ENCODE measurements at places on chromosomes 1 and 21.

- DNase-seq, result no peak
These were observed 15.4 kb downstream of the SLX9 start for GRCh38 chr21:44955141-44955797.

DNA sequence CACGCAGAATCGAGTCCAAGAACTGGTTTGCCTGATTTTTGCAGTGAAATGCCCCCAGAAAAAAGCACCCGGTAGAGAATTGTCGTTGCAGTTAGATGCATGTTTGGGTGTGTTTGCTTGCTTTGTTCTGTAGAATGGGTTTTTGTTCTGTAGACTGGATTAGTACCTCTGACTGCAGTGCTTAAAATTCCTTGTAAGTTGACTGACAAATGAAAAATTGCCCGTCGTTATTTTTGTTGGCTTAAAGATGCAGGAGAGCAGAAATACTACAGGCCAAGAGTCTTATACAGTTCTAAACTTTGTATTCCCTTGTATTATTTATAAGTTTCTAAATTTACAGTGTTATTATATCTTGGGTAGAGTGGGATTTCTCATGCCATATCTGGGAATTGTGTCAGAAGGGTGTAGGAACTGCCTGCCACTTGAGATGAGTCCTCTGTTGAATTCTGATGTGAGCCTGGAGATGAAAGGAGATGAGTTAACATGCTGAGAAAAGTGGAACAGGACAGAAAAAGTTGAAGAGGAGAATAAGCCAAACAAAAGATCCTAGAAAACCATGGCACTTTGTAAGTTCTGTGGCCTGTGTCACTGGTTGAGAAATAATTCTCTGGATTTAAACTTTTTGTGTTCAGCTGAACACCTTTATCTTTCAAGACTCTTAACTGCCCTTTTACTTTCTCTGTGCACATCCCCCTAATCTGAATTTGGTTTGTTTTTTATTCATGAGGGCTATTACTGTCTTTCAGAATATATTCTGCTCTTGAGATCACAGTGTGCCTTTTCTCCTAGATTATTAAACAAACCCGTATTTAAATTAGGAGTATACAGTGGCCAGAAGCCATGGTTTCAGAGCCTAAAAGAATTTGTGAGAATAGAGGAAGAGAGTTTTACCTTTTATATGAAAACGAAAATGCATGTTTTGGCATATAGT, 1.4 kb downstream of the DESI2 start:
- no peak for DNase-seq

- DNase-seq, result no peak
These were observed 11.5 kb downstream of the USP1 start for GRCh38 chr1:62448221-62448933.

DNA sequence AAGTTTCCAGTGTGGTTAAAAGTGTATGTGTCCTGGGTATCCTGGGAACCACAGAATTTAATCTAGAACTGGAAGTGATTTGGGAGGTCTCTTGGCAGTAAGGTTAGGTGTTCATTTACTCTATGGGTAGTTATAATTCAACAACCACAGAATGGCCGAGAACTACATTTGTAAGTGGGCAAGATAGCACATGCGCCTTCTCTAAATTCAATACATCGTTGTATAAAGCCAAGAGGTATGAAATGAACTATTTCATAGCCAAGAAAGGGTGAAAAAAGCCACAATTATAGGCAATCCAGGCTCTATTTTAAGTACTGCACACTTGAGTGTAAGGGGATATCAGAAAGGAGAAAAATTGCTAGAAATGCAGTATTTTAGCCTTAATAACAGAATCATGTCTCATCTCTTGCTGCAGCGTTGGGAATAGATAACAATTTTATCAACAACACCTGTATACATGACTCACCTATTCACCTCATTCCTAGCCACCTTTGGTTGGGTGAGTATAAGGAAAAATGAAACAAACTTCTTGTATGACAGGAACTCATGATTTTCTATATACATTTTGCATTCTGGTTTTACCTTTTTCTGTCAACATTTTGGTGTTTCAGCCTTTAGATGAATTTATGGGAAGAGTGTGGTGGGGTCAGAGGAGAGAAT, 4.5 kb downstream of the SDCCAG8 start:
- no peak for DNase-seq

GRCh38 chr1:41726899-41727748, 191.6 kb downstream of the HIVEP3 start:
- no peak for DNase-seq

GRCh38 chr1:225817611-225818061, 7.7 kb downstream of the EPHX1 start:
- DNase-seq, result no peak

DNA sequence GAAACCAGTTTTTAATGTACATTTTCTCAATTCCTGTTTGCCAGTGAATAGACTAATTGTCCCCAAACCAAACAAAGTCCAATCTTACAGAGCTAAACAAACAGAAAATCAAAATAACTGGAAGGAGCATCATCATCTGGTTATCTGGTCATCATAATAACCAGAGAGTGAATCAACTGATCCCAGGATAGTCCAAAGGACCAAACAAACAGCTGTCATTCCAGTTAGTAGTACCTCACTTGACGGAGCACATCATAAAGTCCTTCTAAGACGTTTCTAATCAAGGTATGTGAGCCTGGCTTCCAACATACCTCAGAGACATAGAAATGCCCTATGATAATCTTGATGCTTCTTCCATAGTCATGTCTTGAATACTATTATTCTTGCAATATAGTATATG, 240.5 kb downstream of the LTN1 start:
- DNase-seq, result no peak

- no peak for DNase-seq
These were observed 549.7 kb upstream of the PLXNA2 start for GRCh38 chr1:208793861-208794345.

DNA sequence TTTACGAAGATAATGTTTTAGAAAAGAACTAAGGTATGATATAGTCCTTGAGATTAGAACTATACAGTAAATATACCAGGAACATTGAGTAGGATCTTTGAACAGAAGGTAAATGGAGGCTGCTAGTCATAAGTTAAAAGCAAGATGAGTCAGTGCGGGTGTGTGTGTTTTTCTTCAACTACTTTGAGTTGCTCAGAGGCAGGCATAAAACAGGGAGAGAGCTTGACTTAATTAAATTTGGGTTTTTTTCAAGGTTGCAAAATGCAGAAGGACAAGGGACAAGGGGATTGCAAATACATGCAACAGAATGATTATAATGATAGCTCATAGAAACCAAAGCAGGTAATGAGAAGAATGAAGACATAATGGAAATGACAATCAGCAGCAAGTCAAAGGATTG, 815.1 kb downstream of the NCAM2 start:
- no peak for DNase-seq

Data from stimulated activated CD4-positive, alpha-beta T cell treated with anti-CD3 and anti-CD28 coated beads, Interleukin-2, amount 100 ng/mL, for 48 hours (primary cell).